Activated T-helper 17 cell treated with anti-CD3 and anti-CD28 coated beads, Interleukin-2, amount 50 U/mL, for 72 hours (primary cell): ENCODE measurements at places on chromosomes 12 and 14.

DNA sequence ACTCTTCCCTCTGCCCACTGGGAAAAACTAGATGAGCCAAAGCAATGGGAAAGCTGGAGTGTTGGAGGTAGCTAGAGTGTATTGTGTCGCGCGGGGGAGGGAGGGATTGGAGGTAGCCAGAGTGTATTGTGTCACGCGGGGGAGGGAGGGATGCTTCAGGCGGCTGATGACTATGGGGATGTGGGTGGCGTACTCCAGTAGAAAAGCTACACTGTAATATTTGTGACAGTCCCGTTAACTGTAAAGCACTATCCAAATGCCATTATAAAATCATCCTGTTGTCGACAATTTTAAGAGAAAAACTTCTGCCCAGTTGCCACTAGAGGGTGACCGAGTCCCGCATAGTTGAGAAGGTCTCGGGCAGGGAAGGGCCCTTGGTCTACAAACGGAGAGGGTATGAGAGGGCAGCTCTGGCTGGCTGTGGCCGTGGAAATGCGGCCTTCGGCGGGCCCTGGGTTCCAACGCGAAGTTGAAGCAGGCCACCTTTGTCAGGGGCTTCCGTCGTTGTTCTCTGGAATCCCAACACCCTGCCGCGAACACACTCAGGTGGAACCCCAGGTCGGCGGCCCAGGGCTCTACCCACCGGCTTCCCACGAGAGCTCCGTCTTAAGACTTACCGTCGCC is 15.1 kb upstream of the PLEK2 start:
- peak; percentile 87 for ATAC-seq

GRCh38 chr14:101060171-101060601 is 156.7 kb upstream of the RTL1 start:
- no peak for ATAC-seq

DNA sequence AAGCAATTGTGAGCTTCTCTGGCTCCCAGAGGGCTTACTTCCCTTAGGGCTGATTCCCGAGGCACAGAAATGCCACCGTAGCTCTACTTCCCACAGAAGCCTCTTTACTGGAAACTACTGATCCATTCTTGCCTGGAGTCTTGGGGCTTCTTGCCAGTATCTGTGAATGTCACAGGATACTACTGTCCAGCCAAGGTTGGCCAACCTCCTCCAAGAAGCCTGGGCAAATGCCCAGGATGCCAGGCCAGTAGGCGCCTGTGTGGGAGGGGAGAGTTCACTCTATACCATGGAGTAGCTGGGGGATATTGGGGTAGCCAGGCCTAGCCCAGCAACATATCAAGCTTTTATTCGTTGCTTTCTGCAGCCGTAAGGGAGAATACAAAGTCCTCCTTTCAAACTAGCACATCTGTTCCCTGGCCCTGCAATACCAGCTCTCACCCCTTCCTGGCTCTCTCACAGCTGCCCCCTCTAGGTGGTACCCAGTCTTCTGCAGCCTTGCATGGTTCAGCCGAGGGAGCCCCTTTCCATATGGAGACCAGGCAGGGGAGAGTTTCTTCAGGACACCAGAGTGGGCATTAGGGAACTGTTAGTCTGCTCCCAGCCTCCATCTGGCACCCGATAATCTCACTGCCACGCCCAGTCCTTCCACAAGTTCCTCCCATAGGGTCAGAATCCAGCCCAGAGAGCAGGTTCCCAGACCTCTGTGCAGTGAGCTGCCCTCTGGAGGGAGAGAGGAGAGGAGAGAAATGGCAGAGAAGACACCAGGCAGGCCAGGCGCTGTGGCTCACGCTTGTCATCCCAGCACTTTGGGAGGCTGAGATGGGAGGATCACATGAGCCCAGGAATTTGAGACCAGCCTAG is 24.3 kb upstream of the PLEK2 start:
- no peak for ATAC-seq

DNA sequence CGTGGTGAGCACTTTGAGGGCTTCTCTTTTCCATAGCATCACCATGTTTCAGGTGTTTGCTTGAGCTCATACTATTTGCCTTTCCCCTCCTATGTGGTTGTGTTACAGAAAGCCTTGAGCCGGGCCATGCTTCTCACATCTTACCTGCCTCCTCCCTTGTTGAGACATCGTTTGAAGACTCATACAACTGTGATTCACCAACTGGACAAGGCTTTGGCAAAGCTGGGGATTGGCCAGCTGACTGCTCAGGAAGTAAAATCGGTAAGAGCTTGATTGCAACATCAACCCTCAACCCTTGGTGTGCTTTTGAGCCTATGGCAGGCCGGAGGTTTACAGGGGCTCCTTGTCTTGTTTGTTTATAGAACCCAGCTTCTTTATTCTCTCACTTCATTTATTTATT is 8.1 kb downstream of the LETMD1 start:
- ATAC-seq, result no peak

- ATAC-seq, result no peak
These were observed 126.7 kb upstream of the CCDC196 start for GRCh38 chr14:66359500-66359899.

- peak; percentile 87 for ATAC-seq
These were observed 412.9 kb downstream of the RAD51B start for GRCh38 chr14:68232300-68233055.

DNA sequence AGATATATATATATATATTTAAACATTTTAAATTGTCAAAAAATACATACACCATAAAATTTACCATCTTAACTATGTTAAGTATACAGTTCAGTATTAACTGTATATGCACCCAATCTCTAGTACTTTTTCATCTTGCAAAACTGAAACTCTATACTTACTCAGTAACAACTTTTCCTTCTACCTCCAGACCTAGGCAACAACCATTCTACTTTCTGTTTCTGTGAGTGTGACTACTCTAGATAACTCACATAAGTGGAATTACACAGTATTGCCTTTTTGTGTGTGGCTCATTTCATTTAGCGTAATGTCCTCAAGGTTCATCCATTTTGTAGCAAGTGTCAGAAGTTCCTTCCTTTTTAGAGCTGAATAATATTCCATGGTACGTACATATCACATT is 8.2 kb downstream of the FAM234B start:
- ATAC-seq, result peak; percentile 98

DNA sequence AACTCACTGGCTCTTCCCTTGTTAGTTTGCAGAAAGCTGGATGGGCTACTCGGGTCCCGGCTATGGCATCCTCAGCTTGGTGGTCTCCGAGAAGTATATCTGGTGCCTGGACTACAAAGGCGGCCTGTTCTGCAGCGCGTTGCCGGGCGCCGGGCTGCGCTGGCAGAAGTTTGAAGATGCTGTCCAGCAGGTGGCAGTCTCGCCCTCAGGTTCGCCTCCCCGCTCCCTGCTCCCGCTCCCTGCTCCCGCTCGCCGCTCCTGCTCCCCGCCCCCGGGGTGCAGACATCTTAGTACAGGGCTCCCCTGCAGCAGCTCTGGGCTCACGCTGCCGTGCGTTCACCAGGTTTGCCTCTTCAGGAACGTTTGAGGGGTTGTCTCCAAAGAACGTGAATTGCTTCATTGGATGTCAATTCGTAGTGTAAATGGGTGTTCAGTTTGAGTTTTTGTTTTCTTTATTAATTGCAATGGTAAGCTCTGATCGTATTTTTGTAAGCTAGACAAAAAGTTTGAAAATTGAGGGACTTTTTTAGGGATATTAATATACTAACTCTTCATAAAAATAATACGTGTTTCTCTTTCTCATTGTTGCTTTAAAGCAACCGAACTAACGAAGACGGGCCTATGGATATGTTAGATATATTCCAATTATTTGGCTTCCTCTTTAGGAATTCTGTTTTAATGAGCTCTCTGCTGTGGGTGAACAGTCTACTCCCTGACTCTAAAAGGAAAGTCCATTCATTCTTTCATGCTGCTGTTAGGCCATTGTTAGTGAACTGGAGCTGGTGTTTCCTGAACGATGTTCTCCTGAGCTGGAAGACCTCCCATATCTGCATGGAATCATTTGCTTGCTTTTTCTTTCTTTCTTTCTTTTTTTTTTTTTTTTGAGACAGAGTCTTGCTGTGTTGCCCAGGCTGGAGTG is 71.3 kb downstream of the ANKRD9 start:
- peak; percentile 97 for ATAC-seq

- ATAC-seq, result no peak
These were observed 5.0 kb downstream of the SLC25A21 start for GRCh38 chr14:37167151-37168047.

DNA sequence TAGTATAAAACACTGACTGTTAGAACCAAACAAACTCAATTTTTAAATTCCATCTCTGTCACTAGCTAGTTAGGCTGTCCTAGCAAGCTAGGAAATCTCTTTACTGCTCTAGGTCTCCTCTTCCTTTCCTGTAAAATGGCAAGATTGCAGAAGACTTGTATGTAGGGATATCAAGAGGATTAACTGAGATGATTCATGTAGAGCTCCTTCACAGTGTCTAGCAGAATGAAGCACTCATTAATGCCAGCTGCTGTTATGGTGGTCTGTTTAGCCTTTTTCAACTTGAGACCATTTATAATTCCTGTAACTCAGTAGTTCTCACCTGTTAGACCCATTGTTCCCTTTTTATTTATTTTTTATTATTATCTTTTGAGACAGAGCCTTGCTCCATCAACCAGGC is 67.8 kb upstream of the KCNH3 start:
- no peak for ATAC-seq

DNA sequence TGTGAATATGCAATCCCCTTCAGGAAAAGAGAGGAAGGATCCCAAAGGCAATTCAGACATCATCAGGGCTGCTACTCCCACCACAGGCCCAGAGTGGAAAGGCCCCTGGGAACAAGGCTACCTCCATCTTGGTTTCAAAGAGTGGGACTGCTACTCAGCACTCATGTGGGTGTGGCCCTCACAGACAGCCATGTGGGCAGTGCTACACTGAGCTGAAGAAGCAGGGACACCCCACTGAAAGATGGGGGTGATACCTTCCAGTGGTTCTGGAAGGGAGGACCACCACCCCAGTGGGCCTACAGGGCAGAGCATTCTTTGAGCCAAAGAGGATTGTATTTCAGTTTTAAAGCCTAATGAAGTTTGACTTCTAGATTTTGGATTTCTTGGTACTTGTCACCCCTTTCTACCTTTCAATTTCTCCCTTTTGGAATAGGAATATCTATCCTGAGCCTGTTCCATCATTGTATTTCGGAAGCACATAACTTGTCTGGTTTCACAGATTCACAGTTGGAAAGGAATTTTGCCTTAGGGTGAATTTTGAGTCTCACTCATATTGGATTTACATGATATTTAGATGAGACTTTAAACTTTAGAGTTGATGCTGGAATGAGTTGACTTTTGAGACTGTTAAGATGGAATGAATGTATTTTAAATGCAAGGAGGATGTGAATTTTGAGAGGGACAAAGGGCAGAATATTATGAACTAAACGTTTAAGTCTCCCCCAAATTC is 16.5 kb upstream of the LTA4H start:
- no peak for ATAC-seq

DNA sequence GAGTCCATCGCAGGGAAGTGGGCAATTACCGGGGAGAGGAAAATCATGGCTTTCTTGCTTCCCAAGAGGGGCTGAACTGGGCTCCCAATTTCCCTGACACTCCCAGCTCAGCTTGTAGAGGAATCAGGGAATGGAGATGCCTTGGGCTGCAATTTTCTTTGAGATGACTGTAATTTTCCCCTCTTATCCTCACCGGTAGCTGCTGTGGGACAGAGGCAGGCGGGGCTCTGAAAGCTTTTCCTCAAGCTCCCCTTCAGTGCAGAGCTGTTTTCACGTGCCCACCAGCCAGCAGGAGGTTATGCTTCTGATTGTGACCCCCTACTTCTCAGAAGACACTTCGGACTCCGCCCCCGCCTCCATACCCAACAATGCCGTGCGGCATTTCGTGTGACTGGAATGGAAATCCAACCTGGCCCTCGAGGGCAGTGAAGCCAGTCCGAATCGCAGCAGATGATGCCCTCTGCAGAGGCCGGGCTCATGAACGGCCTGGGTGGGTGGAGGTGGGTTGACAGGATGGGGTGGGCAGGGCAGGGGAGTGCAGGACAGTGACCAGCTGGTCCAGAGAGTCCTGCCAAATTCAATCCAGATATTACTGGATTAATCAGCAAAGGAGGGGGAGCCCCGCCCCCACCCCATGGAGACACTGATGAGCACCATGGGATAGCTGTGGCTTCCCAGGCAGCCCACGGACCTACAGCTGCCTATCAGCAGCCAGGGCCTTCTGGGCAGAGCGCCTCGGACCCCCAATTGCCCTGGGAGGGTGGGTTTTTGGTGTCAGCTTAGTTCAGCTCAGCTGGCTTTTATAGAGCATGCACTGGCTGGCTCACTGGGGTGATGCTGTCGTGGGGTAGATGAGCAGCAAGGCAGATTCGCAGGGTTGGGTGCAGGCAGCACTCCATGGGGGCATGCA is 37.6 kb downstream of the RTL1 start:
- ATAC-seq, result no peak

DNA sequence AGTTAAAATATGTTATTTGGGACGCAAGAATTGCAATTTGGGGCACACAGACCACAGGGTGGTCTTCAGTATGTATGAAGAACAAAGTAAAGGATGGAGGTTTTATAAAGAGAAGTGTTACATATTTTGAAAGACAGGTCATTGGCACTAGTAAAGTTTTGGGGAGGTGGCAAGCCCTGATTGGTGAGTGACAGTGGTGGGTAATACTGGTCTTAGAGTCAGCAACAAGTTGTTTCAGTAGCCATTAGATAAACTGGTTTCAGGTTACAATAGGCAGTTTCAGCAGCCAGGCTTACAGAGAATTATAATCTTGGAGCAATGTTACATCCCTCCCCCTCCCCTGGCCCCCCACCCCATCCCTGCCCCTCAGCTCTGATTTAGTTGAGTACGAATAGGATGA is 17.5 kb downstream of the MARK3 start:
- no peak for ATAC-seq

DNA sequence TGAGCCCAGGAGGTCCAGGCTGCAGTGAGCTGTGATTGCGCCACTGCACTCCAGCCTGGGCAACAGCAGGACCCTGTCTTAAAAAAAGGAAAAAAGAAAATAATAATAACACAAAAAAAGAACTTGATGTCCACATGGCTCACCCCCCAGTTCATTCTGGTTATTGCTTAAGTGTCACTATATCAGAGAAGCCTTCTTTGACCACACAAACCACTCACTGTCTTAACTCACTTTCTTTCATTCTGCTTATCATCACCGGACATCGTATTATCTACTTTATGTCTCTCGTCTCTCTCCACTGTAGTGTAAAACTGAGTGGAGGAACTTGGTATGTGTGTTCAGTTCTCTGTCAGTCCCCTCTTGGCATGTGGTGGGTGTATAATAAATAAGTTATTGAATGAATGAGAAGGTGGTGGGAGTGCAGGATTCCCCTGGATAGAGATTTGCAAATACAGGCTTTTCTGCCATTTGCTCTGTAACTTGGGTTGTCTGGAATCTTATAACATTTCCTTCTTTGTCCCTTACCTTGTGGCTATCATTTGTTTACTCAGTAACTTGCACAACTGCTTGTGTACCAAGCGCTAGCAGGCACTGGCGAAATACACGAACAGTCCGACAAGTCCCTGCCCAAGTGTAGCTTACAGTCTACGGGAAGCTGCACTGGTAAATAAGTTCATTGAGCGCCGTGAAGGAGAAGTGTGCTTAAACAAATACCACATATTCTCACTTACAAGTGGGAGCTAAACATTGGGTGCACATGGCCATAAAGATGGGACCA is 86.6 kb upstream of the TRAF3 start:
- no peak for ATAC-seq

DNA sequence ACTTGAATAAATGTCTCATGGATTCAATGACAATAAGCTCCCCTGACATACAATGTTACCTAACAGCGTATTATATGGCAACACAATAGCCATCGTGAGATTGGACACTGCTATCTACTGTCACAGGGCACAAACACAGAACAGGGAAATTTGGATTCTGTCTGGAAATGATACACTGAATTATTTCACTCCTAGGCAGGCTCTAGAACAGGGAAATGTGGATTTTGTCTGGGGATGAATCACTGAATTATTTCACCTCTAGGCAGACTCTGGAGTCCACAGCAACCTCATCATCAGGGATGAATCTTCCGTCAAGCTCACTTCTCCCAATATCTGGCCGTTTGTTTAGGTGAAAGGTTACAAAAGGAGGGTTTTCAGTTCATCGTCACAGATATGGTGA is 288.8 kb downstream of the TMEM132D start:
- no peak for ATAC-seq
